ENCODE measurements at places on chromosomes 7 and 10. TPM values are rescaled to one million over a fixed set of nuclear protein-coding genes. Genes with fewer than 3 reads are reported as not detected.

Gene EBF3
- total RNA-seq = 6.9 TPM

Gene SMO
- total RNA-seq = 4.7 TPM

Gene BAIAP2L1
- 1.1 TPM for total RNA-seq

Gene TUBB8
- total RNA-seq = not detected

Gene CPEB3
- 6.9 TPM for total RNA-seq

Gene ACTL6B
- not detected for total RNA-seq

Gene NACAD
- 5.9 TPM for total RNA-seq

Gene CUBN
- 0.15 TPM for total RNA-seq

Gene LRMDA
- 19.1 TPM for total RNA-seq

Gene LRRD1
- total RNA-seq = 0.30 TPM

Gene AGR2
- total RNA-seq = not detected

Gene ZNF37A
- total RNA-seq = 9.1 TPM

Gene LBX1
- total RNA-seq = not detected

Gene GCK
- 21.0 TPM for total RNA-seq

Gene NEBL
- 304 TPM for total RNA-seq

Gene CTAGE4
- total RNA-seq = 0.90 TPM

- DNase-seq = no peak
Observed at GRCh38 chr7:18117482-18117881, 89.8 kb upstream of the PRPS1L1 start.

DNA sequence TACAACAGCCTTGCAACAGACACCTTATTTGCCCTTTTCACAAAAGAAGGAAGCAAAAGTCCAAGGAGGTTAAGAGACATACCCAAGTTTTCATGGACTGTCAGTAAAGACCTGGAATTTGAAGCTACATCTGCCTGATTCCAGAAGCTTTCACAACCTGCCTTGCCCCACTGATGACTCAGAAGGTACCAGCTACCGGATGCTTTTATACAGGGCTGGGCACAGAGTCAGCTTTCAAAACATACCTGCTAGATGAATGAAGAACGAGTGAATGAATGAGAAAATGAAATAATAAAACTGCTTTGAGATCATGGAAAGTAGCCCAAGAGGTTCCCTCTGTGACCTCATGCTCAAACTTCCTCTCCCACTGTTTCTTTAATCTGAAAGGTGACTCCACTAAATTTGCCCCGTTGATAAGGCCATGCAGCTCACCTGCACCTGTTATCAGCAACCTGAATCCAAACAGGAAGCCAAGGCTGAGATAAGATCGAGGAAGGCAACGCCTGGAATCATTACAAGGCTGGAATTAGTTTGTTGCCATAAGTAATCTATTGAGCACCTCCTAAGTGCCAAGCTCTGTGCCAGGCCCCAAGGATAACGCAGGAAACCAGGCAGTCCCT is 151.5 kb downstream of the WDR11 start:
- no peak for DNase-seq

GRCh38 chr10:96830511-96831199 is 1.4 kb upstream of the LCOR start:
- DNase-seq = peak; percentile 69

DNA sequence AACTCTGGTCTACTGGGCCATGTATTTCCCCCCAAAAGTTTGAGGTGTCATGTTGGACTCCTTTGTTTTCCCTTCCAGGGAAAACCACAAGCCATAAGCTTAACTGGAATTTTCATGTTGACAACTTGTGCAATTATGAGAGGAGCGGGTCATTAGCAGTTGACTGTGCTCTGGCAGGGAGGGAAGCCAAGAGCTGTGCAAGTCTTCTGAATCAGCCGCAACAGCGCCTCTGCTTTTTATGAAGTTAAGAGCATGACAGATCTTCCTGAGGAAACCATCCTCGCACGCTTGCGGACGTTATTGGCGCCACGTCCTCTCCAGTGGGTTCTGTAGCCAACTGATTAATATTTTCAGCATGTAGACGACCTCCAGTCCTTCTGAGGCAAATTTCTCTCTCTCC is 148.7 kb upstream of the MKI67 start:
- peak; percentile 75 for DNase-seq

GRCh38 chr7:43647673-43648472 is 65.0 kb downstream of the STK17A start:
- peak; percentile 87 for DNase-seq

DNA sequence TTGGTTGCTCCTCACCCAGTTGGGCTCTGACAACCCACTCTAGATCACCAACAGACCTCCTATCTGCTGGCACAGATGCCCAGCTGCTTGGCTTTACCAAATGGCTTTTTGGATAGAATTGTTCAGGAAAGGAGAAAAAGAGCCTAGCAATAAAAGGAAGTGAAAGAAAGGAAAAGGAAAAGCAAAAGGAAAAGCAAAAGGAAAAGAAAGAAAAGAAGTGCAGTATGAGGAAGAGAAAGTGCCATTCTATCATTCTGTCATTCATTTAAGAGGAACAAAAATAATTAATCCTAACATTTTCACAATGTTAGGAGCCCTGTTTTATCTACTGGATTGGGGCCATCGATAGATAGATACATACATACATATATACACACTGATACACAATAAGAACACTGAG is 353.6 kb downstream of the THSD7A start:
- DNase-seq = no peak

GRCh38 chr10:124697443-124697836 is 46.7 kb downstream of the FAM53B start:
- no peak for DNase-seq

DNA sequence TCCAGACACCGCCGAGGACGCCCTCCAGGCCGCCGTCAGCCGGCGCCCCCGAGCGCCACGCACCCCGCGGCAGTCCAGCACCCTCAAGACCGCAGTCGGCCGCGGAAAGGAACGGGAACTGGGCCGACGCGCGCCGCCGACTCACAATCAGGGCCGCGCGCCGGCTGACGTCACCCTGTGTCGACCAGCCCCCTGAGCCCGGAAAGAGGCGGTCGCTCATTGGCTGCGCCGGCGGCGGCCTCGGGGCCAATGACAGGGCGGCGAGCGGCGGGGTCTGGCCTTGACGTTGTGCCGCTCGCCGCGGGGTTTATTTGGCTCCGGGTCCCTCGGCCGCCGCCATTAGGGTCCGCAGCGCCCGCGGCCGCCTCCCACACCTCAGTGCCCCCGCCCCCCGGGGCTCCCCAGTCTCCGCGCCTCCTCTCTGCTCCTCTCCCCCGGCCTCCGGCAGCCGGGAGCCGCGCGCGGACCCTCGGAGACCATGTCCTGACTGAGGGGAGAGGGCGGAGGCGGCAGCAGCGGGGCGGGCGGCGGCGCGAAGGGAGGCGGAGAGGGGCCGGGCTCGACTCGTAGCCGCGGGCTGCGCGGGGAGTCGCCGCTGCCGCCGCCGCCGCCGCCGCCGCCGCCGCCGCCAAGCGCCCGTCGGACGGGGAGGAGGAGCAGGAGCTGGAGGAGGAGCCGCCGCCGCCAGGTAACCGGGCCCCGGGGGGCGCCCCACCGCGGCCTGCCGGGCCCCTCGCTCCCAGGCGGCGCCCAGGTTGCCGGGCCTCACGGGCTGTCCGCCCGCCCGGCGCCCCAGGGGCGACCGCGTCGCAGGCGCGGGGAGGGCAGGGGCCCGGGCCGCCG is 25.1 kb upstream of the ZRANB1 start:
- peak; percentile 99 for DNase-seq

- DNase-seq = no peak
Observed at GRCh38 chr7:90337106-90337505, 9.4 kb upstream of the GTPBP10 start.

- no peak for DNase-seq
Observed at GRCh38 chr10:5543623-5544022, 18.9 kb downstream of the CALML3 start.

DNA sequence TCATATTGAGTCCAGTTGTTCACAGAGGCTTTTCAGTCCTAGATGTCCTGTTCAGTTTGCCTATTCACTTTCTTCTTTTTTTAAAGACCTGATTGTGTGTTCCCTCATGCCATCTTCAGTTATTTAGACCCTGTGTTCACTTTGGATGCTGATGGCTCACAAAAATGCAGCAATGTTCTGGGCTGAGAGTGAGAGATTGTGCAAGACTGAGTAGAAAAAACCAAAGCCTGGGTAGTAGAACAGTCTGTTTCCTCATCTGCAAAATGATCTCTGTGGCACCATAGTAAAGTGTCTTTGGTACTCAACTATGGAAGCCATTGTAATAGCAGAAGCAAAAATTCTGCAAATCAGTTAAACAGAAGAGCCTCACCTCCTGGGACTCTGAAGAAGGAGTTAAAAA is 43.2 kb downstream of the AKR1B1 start:
- DNase-seq = no peak

- DNase-seq = no peak
Observed at GRCh38 chr10:132632851-132633684, 95.5 kb downstream of the INPP5A start.

- no peak for DNase-seq
Observed at GRCh38 chr7:130736298-130736900, 2.4 kb upstream of the KLF14 start.

DNA sequence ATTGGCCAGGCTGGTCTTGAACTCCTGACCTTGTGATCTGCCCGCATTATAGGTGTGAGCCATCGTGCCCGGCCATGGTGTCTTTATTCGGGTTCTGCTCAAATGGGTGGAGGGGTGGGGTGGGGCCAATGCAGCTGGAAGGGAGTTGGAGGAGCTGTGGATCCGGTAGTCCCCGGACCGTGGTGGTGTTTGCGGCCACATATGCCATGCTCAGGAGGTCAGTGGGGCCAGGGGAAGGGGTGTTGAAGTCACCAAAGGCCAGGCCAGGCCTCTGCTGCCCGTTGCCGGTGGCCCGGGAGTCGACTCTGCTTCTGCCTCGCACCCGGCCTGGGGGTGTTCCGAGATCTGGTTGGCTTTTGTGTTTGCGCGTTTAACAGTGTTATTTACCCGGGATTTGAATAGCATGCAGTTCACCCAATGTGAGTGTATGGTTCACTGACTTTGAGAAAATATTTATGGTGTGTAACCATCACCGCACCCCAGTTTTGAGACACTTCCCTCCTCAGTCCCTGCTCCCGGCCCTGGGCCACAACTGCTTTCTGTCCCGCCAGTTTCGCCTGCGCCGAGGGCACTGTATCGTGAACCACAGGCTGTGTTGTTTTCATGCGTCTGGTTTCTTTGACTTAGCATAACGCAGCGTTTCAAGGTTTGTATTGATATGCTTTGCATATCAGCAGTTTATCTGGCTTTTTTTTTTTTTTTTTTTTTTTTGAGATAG is 10.7 kb downstream of the INPP5A start:
- no peak for DNase-seq

DNA sequence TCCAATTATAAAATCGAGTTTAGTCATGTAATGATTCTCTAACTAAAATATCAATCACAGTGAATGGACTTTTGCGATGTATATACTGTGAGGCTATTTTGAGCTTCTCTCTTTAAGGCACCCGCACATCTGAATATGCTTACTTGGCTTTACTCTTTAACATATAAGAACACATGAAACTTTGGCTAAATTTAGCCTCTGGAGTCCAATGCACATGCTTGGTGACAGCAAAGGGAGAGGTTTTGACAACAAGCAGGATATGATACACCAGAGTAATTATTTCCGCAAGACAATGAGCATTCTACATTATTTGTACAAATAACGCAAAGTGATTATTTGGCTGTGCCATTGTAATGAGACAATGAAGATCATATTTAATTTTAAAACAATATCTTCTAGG is 72.4 kb downstream of the ARID5B start:
- no peak for DNase-seq

GRCh38 chr10:132654708-132655661 is 117.4 kb downstream of the INPP5A start:
- no peak for DNase-seq

DNA sequence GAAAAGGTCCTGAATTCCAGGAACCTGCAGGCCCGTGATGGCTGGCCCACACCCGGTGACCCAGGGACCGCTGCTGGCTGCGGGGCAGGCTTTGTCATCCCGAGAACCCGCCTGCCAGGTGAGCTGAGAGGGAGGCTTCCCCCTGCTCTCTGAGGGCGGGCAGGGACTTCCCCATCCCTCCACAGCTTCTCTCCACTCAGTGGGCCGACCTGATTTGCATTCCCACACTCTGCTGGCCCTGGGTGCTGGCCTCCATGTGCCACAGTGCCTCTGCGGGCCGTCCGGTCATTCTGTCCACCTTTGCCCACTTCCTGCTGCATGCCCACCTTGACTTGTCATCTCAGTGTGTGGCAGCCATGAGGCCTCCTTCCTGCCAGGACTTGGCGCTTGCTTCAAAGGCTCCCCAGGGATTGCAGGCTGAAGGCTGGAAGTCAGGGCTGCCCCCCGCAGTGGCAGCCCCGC is 35.3 kb downstream of the PALD1 start:
- no peak for DNase-seq

DNA sequence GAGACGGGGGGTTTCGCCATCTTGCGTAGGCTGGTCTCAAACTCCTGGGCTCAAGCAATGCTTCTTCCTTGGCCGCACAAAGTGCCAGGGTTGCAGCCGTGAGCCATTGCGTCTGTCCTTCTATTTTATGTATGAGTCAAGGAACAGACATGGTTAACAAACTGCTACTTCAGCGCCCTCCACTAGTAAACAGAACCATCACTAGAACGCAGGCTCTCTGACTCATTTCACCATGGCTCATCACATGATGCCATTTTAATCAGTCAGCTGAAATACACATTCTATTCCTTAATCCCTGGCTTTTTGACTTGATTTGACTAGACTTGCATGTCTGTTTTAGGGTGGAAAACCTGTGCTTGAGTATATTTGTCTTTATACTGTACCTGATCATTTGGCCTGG is 41.3 kb downstream of the CELF2 start:
- DNase-seq = no peak

All from right atrium auricular region (tissue), 2 donors.